ENCODE measurements at places on chromosomes 6 and 20. TPM values are rescaled to one million over a fixed set of nuclear protein-coding genes. Genes with fewer than 3 reads are reported as not detected.
A peak's percentile ranks its signal among the peaks of the same experiment; 100 is the strongest.

GRCh38 chr20:38430679-38431325, 4.3 kb downstream of the SNHG17 start:
- no peak for DNase-seq

- DNase-seq: no peak
Measured at GRCh38 chr6:63968650-63969049, 333.0 kb downstream of the PHF3 start.

DNA sequence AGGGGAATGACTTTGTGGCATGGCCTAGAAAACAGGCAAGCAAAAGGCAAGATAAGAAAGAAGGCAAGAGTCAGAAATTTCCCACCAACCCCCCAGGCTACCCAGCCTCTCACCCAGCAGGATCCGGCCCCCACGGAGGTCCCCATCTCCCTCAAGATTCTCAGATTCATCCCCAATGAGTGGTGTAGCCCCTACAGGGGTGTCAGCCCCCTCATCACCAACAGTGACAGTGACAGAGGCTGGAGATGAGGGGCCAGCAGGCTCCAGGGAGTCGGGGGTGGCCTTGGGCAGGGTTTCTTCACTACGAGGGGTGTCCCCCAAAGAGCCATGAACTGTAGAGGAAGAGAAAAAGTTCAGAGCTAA, 1.0 kb downstream of the EHMT2 start:
- no peak for DNase-seq

DNA sequence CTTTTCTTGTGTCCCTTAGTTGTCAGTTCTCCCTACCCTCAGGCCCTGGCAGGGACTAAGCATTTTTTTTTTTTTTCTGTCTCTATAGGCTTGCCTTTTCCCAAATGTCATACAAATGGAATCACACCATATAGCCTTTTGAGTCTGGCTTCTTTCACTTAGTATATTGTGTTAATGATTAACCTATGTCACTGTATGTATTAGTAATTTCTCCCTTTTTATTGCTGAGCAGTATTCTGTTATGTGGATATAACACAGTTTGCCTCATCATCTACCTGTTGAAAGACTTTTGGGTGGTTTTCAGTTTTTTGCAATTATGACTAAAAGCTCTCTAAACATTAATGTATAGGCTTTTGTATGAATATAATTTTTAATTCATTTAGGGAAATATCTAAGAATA, 16.0 kb upstream of the FBXO30 start:
- DNase-seq: no peak

- DNase-seq: no peak
Measured at GRCh38 chr6:20559924-20560551, 25.8 kb downstream of the CDKAL1 start.

- DNase-seq: no peak
Measured at GRCh38 chr6:168228676-168229367, 90.8 kb downstream of the DACT2 start.

DNA sequence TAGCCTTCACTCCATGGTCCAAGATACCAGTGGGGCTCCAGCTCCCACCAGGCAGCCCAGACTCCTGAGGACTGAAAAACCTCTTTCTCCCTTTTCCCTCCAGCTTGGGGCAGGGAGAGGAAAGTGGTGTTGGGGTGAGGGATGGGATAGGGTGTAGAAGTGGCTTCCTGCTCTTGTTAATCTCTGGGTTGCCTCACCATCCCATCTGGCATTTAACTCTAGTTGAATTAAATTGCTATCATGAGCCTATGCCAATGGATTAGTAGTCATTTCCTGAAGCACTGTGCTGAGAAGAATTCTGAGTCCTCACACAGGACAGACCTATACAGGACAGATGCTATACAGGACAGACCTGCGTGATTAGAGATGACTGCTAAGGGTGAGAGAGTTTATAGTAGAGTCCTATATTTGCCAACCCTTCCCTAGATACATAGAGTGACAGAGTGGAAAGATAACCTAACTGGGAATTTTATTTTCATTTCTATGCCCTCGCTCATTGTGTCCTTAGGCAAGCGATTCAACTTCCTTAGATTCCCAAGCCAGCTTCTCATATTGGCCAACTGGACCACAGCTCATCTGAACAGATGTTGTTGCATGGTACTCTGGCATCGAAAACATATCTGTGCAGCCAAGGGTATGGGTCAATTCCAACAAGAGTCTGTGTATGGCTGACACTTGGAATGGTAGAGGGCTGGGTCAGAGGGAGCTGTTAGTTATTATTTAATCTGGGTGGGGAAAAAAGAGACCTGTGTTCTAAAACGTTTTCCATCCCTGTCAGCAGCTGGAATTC, 42.8 kb downstream of the MCHR2 start:
- no peak for DNase-seq

- no peak for DNase-seq
Measured at GRCh38 chr6:110358553-110359160, 508 bp upstream of the METTL24 start.

DNA sequence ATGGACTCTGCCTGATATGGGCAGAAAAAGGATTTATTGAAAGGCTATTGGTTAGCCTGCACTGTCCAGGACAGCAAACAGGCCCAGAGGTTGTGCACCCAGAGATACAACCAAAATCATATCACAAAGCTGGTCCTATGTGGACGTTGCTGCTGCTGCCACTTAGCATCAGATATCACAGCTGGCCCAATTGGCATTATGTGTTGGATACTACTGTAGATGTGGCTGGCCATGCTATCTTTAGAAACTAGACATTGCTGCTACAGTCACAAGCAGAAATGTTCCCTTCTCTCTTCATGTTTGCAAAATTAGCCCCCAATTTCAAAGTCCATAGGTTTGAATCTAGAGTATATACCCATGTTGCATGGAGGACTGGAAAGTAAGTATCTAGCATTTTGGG, 42.2 kb upstream of the CEP85L start:
- DNase-seq: no peak

DNA sequence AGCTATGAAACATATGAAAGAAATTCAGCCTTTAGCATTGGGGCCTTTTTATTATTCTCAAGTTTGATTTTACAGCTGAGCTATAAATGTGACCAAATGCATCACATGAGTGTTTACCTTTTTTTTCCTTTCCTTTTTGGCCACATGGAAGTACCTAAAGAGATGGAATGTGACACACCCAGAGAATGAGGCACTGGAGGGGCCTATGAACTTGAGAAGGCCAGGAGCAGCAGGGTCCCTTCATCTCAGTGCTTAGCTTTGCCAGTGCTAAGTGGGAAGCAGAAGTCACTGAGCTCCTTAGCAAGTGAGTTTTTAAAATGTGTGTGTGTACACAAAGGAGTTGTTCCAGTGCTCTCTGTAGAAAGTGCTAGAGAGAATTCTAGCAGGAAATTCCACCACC, 44.7 kb downstream of the RREB1 start:
- DNase-seq: peak; percentile 37

- DNase-seq: no peak
Measured at GRCh38 chr20:23290761-23291574, 59.6 kb upstream of the NXT1 start.

DNA sequence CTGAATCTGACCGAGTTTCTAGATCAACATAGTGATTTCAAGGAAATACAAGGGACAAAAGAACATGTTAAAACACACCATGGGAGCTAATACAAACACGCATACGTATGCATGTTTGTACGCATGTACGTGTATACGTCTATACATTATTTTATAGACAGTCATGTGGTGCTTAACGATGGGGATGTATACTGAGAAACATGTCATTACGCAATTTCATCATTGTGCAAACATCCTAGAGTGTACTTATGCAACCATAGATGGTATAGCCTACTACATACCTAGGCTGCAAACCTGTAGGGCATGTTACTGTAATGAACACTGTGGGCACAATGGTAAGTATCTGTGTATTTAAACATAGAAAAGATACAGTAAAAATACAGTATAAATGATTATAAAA, 25.0 kb upstream of the NELFCD start:
- DNase-seq: no peak

The HLA-DRB5 gene
- total RNA-seq: 0.20 TPM

The SNPH gene
- total RNA-seq: 5.9 TPM

The WFDC13 gene
- total RNA-seq: not detected

The NHLRC1 gene
- total RNA-seq: 3.3 TPM

The MYLK4 gene
- total RNA-seq: 0.52 TPM

The RSPH4A gene
- not detected for total RNA-seq

All from renal cortical epithelial cell (primary cell).